ENCODE measurements at places on chromosomes 6 and 20.

- no peak for DNase-seq
These were observed 191.4 kb downstream of the TENT5A start for GRCh38 chr6:81561071-81561564.

- DNase-seq: no peak
These were observed 25.0 kb downstream of the TMEM242 start for GRCh38 chr6:157298216-157298724.

DNA sequence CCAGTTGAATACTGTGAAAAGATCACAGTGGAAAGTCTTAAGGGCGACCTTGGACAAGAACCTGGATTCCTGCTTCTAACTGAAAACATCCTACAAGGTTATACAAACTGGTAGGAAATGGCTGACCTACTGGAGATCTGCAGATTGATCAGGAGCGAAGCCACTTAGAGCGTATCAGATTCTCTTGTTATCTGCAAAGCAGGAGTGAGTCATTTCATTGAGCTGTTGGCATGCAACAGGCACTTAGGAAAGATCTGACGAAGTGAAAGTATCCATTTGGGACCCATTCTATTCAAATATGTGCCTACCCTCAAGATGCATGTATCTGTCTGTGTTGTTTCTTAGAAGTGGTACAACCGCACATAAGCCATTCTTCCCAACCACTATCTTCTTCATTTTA is 131.2 kb upstream of the RIN2 start:
- no peak for DNase-seq

DNA sequence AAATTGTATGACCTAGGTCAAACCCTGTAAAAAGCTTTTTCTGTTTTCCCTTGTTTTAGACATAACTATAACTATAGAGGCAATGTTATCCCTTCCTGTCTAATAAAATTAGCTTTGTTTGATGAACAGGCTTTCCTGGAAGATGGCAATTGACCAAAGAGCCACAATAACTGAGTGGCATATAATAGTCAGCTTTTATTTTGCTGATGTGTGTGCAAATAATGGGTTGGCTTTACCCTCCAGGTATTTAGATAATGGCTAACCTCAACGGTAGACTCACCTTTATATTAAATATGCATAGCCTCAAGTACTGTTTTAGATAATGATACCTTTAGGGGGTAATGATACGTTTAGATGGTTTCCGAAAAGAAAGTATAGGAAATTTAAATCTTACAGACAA is 15.0 kb downstream of the TBXT start:
- no peak for DNase-seq

GRCh38 chr6:1663511-1663910 is 53.8 kb downstream of the FOXC1 start:
- DNase-seq: no peak

- DNase-seq: no peak
These were observed 39.2 kb downstream of the KIF3B start for GRCh38 chr20:32316667-32317066.

GRCh38 chr6:39924283-39924682 is 10.0 kb downstream of the MOCS1 start:
- peak; percentile 58 for DNase-seq

DNA sequence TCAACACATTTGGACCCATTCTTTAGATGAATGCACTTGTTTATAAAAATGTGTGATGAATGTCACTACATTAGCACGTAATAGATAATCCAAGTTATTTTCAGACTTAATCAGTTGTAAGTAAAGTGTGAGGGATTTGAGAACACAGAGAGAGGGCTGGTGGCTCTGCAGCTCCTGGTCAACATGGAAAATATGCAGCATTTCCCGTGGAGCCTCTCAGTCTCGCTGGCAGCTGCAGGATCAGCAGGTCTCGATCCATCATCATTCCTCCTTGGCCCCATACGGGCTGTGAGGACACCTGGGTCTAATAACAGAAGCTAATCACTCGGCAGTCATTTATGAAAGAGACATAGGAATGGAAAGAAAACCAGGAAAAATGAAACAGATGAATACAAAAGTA is 390.2 kb downstream of the PRKN start:
- DNase-seq: no peak

DNA sequence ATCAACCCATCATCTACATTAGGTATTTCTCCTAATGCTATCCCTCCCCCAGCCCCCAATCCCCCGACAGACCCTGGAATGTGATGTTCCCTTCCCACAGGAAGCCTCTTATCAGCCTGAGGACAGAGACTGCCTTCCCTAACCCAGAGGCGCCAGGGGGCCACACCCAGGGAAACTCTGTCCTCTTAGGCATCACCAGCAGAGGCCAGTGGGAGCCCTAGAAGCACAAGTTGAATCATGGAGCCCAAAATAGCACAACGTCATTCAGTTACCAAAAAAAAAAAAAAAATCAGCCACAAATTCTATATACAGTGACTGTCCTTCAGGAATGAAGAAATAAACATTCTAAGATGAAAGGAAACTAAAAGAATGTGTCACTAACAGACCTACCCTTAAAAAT is 625.7 kb downstream of the TFAP2A start:
- DNase-seq: no peak

DNA sequence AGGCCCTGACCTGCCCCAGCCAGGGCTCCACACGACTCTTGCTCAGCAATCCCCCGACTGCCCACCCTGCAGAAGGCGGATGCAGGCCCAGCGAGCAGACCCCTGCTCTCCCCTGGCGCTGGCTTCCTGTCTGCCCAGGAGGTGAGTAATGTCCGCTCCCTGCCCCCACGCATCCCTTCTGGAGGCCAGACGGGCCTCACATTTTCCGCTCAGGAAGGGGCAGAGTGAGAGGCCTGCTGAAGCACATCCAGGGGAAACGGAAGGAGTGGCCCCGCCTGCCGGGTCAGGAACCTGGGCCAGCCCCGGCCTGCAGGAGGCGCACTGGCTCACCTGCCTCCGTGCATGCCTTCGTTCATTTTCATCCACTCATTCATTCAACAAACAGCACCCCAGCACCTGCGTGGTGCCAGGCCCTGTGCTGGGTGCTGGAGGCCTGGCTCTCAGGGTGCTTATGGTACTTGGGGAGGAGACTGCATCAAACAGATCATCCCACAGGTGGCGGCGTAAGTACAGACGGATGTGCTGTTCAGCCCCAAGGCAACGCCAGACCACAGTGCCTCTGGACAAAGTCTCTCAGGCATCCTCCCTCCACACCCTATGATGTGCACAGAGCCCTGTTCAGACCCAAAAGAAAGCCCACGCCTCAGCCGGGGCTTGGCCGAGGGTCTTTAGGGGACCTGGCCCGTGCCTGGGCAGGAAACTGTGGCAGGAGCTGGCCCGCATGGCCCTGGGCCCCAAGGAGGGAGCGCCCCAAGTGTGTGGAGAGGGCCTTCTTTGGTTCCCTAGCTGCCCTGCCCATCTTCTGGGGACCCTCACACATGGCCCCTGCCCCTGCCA is 112.1 kb downstream of the ASXL1 start:
- DNase-seq: peak; percentile 41

DNA sequence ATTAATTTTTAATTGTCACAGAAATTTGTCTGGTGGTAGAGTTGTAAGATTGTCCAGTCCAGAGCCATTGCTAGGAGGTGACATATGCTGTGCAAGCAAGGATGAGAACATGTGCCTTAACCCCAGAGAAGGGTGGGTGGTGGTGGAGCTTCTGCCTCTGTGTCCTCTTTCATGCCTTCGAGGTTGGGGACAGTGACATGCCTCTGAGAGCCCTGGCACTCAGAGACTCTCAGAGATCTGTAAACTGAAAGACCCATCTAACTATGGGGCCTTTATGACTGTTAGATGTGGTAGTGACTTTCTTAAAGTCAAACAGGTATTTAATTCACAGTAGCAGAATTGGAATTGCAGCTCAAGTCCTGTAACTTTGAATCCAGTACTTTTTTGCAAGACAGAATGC is 132.4 kb downstream of the JARID2 start:
- no peak for DNase-seq

GRCh38 chr20:50578061-50578777 is 68.0 kb downstream of the PTPN1 start:
- DNase-seq: no peak

DNA sequence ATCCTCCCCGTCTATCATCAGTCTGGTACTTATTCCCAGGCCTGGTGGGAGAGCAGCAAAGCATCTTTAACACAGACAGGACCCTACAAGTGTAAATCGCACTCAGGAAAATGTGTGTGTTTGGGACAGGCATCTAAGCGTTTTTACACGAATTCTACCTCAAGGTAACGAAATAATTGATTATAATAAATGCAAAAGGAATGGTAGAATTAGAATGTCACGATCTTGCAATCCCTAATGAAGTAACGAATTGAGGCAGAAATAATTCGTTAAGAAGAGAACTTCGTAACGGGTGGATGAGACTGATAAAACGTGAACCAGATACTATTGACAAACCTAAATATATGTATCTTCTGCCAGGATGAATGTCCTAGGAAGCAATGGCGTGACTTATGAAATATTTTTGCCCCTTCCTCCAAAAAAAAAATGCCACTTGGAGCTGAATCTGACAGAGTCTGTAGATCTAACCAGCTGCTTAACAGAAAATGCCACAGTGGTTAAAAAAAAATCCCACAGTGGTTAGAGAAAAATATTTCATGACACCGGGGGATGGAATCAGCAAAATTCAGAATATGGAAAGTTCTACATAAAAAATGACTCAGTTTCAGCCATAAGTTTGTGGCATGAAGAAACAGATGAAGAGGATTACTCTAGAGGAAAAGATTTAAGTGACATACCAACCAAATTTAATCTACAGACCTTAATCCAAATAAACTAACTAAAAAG is 68.7 kb downstream of the F13A1 start:
- no peak for DNase-seq

DNA sequence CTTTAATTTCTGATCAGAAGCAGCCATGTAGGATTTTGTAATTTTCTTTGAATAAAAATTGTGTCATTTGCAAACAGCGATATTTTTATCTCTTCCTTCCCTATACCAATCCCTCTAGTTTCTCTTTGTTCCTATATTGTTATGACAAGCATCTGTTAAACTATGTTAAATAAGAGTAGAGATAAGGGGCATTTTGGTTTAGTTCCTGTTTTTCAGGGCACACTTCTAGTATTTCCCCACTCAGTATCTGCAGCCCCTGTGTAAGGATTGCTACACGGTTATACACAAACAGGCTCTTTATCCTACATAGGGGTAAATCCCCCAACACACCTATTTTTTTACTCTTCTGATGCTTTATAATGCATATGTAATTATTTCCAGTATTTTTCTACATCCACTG is 42.1 kb downstream of the TRERF1 start:
- no peak for DNase-seq

DNA sequence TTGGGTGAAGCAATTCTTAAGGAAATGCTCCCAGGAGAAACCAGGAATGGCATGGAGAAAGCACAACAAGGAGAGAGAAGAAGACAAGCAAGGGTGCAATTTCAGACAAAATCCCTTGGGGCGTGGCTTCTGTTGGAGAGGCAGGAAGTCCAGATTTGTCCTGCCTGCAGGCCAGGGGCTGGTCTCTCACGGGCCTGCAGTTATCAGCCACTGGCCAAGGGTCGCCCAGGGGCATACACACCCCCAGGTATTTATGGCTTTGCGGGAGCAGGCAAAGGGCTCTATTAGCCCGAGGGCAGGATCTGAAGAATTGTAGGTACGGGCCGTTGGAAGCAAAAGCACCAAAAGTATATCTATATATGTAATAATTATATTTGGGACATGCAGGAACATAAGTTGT is 87.7 kb downstream of the IYD start:
- no peak for DNase-seq

- no peak for DNase-seq
These were observed 34.7 kb upstream of the ADGRF5 start for GRCh38 chr6:46956409-46956808.

GRCh38 chr6:27281105-27281539 is 31.0 kb downstream of the POM121L2 start:
- DNase-seq: no peak
